ENCODE measurements at places on chromosomes 4 and X.

- DNase-seq = no peak
Measured at GRCh38 chr4:162406637-162407365, 243.0 kb upstream of the FSTL5 start.

DNA sequence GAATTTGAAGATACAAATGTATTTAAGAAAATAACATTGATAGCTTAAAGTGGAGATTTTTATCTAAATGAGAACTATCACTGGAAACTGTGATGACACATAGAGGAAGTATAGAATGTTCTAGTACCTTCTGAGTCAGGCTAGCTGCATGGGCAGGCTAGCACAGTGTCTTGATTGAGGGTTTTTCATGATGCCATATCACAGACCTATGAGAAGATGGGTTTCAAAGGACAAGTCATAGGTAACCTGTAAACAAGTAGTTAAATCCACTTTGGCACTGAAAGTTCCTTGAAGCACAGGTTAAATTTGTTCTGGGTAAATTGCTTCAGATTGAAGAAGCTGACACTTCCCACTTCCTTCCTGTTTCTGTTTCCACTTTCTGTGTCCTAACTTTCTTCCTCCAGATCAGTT is 48.2 kb upstream of the CDKN2AIP start:
- no peak for DNase-seq

DNA sequence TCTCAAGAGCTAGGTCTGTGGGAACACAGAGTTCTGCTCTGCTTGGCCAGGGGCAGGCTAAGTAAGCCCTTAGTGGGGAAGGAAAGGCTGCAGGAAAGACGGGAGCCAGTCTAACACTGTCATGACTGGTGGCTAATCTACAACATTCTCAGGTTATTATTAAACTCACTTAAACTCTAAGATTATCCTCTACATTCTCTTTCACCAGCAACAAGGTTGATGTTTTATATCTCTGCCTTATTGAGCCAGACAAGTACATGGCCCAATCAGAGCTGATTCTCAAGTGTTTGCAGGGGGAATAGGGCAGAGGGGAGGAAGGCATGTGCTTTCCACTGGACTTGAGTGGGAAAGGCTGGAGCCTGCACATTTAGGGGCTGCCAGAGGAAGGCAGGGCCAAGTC is 50.9 kb upstream of the FAM241A start:
- no peak for DNase-seq

GRCh38 chr4:78652282-78652876 is 100.8 kb downstream of the ANXA3 start:
- DNase-seq = no peak
